Pancreas (tissue), 10 donors: ENCODE measurements at places on chromosomes 13 and 19. TPM values are rescaled to one million over a fixed set of nuclear protein-coding genes. Genes with fewer than 3 reads are reported as not detected.

CALR3 gene
- not detected for total RNA-seq

ZNF45 gene
- 4.2 TPM for total RNA-seq

C19orf33 gene
- 3.0 TPM for total RNA-seq

ZSCAN4 gene
- total RNA-seq, result not detected

C13orf42 gene
- total RNA-seq, result not detected

USHBP1 gene
- 1.9 TPM for total RNA-seq

ZNF677 gene
- total RNA-seq, result 2.6 TPM

UBE2L5 gene
- total RNA-seq, result not detected

DNA sequence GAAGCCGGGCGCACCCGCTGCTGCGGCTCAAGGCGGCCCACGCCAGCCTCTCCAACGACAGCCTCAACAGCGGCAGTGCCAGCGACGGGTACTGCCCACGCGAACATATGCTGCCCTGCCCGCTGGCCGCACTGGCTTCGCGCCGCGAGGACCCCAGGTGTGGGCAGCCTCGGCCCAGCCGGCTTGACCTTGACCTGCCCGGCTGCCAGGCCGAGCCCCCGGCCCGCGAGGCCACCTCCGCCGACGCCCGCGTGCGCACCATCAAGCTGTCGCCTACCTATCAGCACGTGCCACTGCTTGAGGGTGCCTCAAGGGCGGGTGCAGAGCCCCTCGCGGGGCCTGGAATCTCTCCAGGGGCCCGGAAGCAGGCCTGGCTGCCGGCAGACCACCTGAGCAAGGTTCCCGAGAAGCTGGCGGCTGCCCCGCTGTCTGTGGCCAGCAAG lies 13.0 kb downstream of the C19orf25 start:
- peaks cover 5% of the 10 kb centered on the region for H3K27me3 ChIP-seq
- peak; percentile 59 for DNase-seq
- H3K27ac ChIP-seq, result no peak overlapping the region
- no peaks in the 10 kb centered on the region for H3K36me3 ChIP-seq
- H3K4me1 ChIP-seq, result peaks cover 13% of the 10 kb centered on the region

DNA sequence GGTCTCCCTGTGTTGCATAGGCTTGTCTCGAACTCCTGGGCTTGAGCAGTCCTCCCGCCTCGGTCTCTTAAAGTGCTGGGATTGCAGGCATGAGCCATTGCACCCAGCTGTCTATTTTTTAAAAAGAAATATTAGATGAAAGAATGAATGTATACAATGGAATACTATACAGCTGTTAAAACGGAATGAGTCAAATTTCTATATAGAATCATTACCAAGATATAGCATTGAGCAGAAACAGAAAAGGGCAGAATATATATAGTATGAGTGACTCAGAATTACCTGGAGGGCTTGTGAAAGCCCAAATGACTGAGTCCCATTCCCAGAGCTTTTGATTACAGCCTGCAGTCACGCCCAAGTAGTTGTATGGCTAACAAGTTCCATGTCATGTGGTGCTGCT lies 4.4 kb downstream of the DACT3 start:
- H3K27me3 ChIP-seq, result no peaks in the 10 kb centered on the region
- no peak for DNase-seq
- no peak overlapping the region for H3K27ac ChIP-seq
- peaks cover 11% of the 10 kb centered on the region for H3K4me1 ChIP-seq
- H3K36me3 ChIP-seq, result no peaks in the 10 kb centered on the region

DNA sequence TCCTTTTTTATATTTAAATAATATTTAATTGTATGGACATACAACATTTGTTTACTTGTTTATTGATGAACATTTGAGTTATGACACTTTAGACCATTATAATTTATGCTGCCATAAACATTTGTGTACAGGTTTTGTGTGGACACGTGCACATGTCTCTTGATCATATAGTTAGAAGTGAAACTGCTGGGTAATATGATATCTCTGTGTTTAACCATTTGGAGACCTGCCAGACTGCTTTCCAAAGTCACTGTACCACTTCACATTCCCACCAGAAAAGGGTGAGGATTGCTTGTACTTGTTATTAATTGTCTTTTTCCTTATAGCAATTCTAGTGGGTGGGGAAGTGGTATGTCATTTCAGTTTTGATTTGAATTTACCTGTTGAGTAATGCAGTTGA lies 145.6 kb upstream of the KLHL1 start:
- no peaks in the 10 kb centered on the region for H3K27me3 ChIP-seq
- H3K4me1 ChIP-seq, result no peaks in the 10 kb centered on the region
- no peak for DNase-seq
- H3K27ac ChIP-seq, result no peak overlapping the region
- no peaks in the 10 kb centered on the region for H3K36me3 ChIP-seq

- H3K36me3 ChIP-seq, result no peaks in the 10 kb centered on the region
- H3K27me3 ChIP-seq, result no peaks in the 10 kb centered on the region
- no peaks in the 10 kb centered on the region for H3K4me1 ChIP-seq
- no peak overlapping the region for H3K27ac ChIP-seq
- DNase-seq, result no peak
- H3K4me3 ChIP-seq, result no peak overlapping the region
Observed at GRCh38 chr13:44117351-44117750, 237.6 kb downstream of the LACC1 start.

DNA sequence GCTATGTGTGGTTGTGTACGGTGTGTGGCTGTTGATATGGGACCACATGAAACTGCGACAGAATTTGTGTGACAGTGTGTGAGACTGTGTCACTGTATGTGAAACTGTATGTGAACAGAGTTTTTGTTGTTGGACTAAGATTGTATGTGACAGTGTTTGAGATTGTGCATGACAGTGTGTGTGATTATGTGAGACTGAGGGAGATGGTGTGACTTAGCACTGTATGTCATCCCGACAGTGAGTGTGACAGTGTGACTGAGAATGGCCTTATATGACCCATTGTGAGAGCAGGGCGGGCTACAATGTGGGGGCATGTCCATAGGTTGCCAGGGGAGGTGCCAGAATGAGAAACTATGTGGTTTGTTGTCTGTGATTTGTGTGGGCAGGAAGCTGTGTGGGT lies 930 bp downstream of the ZNF583 start:
- H3K27me3 ChIP-seq, result no peaks in the 10 kb centered on the region
- H3K4me3 ChIP-seq, result no peak overlapping the region
- no peak for DNase-seq

- no peaks in the 10 kb centered on the region for H3K36me3 ChIP-seq
- H3K4me1 ChIP-seq, result peaks cover 11% of the 10 kb centered on the region
- H3K27me3 ChIP-seq, result no peaks in the 10 kb centered on the region
- no peak overlapping the region for H3K27ac ChIP-seq
Observed at GRCh38 chr19:4583961-4584669, 24.6 kb upstream of the SEMA6B start.

- H3K4me1 ChIP-seq, result no peaks in the 10 kb centered on the region
- H3K36me3 ChIP-seq, result no peaks in the 10 kb centered on the region
- H3K27ac ChIP-seq, result no peak overlapping the region
- DNase-seq, result no peak
- H3K27me3 ChIP-seq, result no peaks in the 10 kb centered on the region
Observed at GRCh38 chr13:66612983-66613382, 617.2 kb downstream of the PCDH9 start.

DNA sequence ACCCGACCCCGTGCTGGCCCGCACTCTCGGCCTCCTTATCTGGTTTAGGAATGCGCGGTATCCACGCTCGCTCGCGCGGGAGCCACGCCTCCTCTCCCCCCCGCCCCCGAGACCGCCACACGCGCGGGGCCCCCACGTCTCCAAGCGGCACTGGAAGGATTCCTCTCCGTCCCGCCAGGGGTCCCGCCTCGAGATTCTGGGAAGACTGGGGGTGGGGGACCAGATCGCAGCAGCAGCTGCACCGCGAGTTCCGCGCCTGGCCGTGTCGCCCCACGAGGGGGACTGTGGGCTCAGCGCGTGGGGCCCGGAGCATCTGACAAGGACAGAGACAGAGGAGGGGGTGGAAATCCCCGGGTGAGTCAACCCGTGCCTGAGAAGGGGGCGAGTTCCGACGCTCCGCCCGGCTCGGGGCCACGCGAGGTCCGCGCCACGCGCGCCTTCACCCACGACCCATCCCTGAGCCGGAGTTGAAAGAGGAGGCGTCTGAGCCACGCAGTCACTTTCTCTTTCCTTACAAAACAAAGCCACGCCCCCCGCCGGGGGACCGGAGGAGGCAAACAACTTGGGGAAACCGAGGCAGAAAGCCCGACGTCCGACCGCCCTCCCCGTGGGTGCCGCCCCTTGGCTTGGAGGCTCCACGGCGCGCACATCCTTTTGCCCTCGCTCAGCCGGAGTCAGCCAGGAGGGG lies 814 bp downstream of the S1PR2 start:
- peak overlapping the region; percentile 69 for H3K27ac ChIP-seq
- H3K4me3 ChIP-seq, result peak overlapping the region; percentile 83
- peak; percentile 62 for DNase-seq
- H3K4me1 ChIP-seq, result no peaks in the 10 kb centered on the region

- no peaks in the 10 kb centered on the region for H3K36me3 ChIP-seq
- H3K4me1 ChIP-seq, result no peaks in the 10 kb centered on the region
- H3K27ac ChIP-seq, result no peak overlapping the region
- H3K4me3 ChIP-seq, result no peak overlapping the region
Observed at GRCh38 chr13:73288596-73288995, 229.8 kb downstream of the KLF5 start.

DNA sequence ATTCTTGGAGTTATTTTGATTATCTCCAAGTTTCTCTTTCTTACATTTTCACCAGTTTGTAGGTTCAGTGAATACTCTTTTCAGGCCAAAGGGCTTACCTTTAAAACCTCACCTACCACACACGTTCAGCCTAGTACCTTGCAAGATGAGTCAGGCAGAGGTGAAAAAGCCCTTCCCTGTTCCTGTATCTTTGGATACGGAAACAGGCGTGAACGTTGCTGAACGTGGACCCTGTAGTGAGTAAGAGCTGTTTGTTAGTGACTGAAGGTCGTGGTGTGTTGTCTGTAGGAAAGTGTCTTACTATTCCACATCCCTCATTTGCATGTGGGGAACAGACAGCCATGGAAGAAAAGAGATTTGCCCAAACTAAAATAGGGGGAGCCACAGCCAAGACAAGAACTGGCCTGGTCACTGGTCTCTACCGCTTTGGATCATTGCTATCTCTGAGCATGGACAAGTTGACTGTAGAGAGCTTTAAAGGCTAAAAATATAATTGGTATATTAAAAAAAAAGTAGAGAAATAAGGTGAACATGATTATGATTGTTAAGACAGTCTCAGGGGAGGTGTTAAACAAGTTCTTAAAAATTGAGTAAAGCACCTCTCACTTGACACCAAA lies 3.5 kb downstream of the CEBPG start:
- H3K27ac ChIP-seq, result no peak overlapping the region
- H3K4me3 ChIP-seq, result no peak overlapping the region
- DNase-seq, result no peak
- H3K4me1 ChIP-seq, result peaks cover 35% of the 10 kb centered on the region
- no peaks in the 10 kb centered on the region for H3K27me3 ChIP-seq

- H3K4me3 ChIP-seq, result no peak overlapping the region
- H3K27ac ChIP-seq, result peak overlapping the region; percentile 37
- no peaks in the 10 kb centered on the region for H3K4me1 ChIP-seq
Observed at GRCh38 chr13:95636853-95637252, 7.7 kb downstream of the DZIP1 start.

DNA sequence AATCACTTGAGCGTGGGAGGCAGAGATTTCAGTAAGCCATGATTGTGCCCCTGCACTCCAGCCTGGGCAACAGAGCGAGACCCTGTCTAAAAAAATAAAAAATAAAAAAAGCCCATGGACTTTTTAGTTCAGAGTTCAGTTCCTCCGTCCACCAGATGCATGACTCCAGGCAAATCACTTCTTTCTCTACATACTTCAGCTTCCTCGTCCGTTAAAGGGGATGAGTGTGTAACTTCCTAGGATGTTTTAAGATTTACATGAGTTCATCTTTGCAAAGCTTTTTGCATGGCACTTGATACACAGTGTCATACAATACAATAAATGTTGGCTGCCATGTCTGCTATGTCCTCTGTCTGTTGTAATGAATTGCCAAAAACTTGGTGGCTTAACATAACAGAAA lies 10.0 kb upstream of the FFAR2 start:
- peaks cover 29% of the 10 kb centered on the region for H3K4me1 ChIP-seq
- no peaks in the 10 kb centered on the region for H3K27me3 ChIP-seq
- no peaks in the 10 kb centered on the region for H3K36me3 ChIP-seq

DNA sequence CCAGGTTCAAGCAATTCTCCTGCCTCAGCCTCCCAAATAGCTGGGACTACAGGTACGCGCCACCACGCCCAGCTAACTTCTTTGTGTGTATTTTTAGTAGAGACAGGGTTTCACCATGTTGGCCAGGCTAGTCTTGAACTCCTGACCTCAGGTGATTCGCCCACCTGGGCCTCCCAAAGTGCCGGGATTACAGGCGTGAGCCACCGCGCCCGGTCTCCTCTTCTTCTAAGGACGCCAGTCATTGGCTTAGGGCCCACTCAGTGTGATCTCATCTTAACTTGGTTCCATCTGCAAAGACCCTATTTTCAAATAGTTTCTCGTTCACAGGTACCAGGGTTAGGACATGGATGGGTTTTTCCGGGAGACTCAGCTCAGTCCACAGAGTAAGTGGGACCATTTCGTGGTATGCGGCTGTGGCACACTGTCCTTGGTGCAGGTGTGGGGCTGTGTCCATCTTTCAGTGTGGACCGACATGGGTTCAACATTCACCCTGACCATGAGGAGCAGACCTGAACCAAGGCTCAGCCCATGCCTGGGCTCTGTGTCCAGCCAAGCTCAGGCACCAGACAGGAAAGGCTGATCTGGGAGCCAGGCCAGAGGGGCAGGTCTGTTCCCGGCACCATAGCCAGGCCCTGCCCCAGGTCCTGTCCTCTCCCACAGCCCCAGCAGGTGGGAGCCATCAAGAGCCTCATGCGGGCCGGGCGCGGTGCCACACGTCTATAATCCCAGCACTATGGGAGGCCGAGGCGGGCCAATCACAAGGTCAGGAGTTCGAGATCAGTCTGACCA lies 2.8 kb upstream of the MKNK2 start:
- peaks cover 18% of the 10 kb centered on the region for H3K4me1 ChIP-seq
- H3K27me3 ChIP-seq, result no peaks in the 10 kb centered on the region
- no peaks in the 10 kb centered on the region for H3K36me3 ChIP-seq

- H3K36me3 ChIP-seq, result no peaks in the 10 kb centered on the region
- peak overlapping the region; percentile 85 for H3K27ac ChIP-seq
- no peak overlapping the region for H3K4me3 ChIP-seq
- H3K27me3 ChIP-seq, result no peaks in the 10 kb centered on the region
- DNase-seq, result no peak
- H3K4me1 ChIP-seq, result no peaks in the 10 kb centered on the region
Observed at GRCh38 chr19:18339723-18340122, 675 bp upstream of the PGPEP1 start.

DNA sequence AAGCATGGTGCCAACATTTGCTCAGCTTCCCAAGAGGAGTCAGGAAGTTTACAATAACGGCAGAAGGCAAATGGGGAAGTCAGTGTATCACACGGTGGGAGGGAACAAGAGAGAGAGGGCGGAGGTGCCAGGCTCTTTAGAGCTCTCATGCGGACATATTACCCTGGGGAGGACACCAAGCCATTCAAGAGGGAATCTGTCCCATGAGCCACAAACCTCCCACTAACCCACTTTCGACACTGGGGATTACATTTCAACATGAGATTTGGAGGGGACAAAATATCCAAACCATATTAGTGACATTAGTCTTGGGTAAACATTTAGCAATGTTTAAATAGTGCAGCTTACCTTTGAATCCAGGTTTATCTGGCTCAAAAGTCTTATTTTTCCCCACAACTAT lies 69.9 kb downstream of the SLAIN1 start:
- no peaks in the 10 kb centered on the region for H3K36me3 ChIP-seq
- DNase-seq, result no peak
- H3K27ac ChIP-seq, result no peak overlapping the region
- H3K27me3 ChIP-seq, result no peaks in the 10 kb centered on the region
- H3K4me3 ChIP-seq, result no peak overlapping the region

- DNase-seq, result no peak
- H3K4me3 ChIP-seq, result no peak overlapping the region
- H3K4me1 ChIP-seq, result no peaks in the 10 kb centered on the region
- no peaks in the 10 kb centered on the region for H3K36me3 ChIP-seq
- H3K27me3 ChIP-seq, result no peaks in the 10 kb centered on the region
- peak overlapping the region; percentile 44 for H3K27ac ChIP-seq
Observed at GRCh38 chr13:99237981-99238662, 20.1 kb downstream of the GPR18 start.
